Activated CD4-positive, alpha-beta T cell treated with anti-CD3 and anti-CD28 coated beads for 1 hour (primary cell): ENCODE measurements at places on chromosomes 5 and 9.

GRCh38 chr9:3433066-3433465, 92.7 kb downstream of the RFX3 start:
- no peak for DNase-seq

DNA sequence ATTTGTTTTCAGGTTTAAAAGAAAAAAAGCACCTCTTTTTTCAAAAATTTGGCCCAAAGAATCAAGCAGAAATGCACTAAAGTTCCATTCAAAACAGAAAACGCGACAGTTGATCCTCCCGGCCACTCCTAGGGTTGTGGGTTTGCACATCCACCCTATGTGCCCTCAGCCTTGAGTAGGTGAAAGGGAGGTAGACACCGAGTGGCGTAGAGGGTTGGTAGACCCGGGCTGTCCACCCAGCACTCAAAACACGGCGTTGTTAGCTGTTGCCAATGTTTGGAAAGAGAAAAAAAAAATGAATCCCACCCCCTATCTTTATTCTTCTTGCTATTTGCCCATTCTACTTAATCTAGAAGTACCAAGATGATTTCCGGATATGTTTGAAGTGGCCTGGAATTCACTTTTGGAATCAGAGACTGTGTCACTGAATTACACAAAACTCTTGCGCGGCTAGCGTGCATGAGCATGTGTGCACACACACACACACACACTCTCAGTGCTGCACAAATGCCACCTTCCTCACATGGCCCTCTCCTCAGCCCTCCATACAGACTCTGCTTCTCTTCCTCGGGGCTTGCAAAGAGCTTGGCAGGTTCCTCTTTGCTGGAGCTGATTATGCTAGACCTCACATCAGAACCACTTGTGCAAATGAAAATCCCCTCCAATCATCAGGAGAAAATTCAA, 110.2 kb upstream of the HAND1 start:
- no peak for DNase-seq

- DNase-seq, result no peak
Observed at GRCh38 chr5:129405222-129405621, 54.9 kb upstream of the ADAMTS19 start.

DNA sequence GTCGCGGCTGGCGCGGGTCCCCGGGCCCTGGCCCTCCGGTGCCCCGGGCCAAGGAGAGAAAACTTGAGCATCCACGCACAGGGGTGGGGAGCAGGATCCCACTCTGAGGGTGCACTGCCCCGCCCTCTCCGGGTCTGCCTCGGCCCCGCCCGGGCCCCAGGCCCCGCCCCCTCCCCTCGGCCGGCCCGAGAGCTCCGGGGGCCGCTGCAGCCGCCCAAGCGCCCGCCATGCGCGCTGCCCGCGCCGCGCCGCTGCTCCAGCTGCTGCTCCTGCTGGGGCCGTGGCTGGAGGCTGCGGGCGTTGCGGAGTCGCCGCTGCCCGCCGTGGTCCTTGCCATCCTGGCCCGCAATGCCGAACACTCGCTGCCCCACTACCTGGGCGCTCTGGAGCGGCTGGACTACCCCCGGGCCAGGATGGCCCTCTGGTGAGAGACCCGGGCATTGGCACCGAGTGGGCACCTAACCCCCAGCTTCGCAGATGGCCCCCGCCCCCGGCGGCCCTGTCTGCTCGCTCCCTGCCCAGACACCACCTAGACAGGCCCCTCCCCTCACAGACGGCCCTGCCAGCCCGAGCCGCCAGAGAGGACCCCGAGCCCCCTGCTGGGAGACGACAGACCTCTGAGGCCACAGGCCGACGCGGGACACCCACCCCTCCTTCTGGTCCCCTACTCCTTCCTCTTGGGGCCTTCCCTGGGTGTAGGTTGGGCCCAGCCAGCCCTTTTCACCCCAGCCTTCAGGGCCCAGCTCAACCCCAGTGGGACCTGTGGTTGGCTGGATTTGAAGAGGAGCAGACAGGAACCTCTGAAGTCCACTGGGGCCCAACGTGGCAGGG, at the start of gene CERCAM:
CERCAM (plus strand) TSS at position 207 of the 831 bp plus-strand sequence; CDS start at position 228, 21 bp downstream.
- peak; percentile 34 for DNase-seq

- no peak for DNase-seq
Observed at GRCh38 chr9:123450996-123451395, 95.0 kb downstream of the CRB2 start.

GRCh38 chr9:124487260-124488182, 19.7 kb downstream of the NR5A1 start:
- no peak for DNase-seq

GRCh38 chr9:137293094-137293481, 9.0 kb downstream of the NRARP start:
- no peak for DNase-seq

- DNase-seq, result no peak
Observed at GRCh38 chr5:154813158-154813557, 37.2 kb downstream of the FAXDC2 start.
